Right ventricle myocardium superior (tissue), 1 donor: ENCODE measurements at places on chromosomes 11 and 22. TPM values are rescaled to one million over a fixed set of nuclear protein-coding genes. Genes with fewer than 3 reads are reported as not detected.

The KDM4D gene
- 0.40 TPM for total RNA-seq

The NR1H3 gene
- 19.1 TPM for total RNA-seq

The WBP2NL gene
- total RNA-seq, result 0.16 TPM

- no peak for DNase-seq
Measured at GRCh38 chr11:103849366-103849765, 187.1 kb upstream of the DDI1 start.

- peak; percentile 47 for DNase-seq
Measured at GRCh38 chr11:3135481-3136440, 29.3 kb downstream of the OSBPL5 start.

DNA sequence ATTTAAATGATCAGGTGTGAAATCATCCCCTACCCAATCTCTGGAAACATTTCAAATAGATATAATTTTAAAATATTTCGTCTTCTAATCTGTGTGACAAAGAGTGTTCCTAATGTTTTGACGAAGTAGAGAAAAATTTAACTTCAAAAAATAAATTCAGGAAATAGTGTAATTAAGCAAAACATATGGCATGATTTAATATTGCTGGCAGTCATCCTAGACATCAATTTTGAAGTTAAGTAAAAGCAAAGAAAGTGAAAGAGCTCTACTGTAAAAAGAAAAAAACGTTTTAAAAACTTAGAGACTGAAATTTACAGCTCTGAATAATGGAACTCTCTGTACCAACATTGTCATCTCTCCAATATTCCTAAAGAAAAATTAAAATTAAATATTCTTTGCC lies 1062.3 kb downstream of the LRRC4C start:
- no peak for DNase-seq

GRCh38 chr11:32894149-32894827 lies 1.7 kb downstream of the QSER1 start:
- no peak for DNase-seq

GRCh38 chr11:103735497-103736032 lies 300.9 kb upstream of the DDI1 start:
- DNase-seq, result no peak
